Left hindlimb (tissue), 1 donor: ENCODE measurements at places on chromosomes 13 and 19.

DNA sequence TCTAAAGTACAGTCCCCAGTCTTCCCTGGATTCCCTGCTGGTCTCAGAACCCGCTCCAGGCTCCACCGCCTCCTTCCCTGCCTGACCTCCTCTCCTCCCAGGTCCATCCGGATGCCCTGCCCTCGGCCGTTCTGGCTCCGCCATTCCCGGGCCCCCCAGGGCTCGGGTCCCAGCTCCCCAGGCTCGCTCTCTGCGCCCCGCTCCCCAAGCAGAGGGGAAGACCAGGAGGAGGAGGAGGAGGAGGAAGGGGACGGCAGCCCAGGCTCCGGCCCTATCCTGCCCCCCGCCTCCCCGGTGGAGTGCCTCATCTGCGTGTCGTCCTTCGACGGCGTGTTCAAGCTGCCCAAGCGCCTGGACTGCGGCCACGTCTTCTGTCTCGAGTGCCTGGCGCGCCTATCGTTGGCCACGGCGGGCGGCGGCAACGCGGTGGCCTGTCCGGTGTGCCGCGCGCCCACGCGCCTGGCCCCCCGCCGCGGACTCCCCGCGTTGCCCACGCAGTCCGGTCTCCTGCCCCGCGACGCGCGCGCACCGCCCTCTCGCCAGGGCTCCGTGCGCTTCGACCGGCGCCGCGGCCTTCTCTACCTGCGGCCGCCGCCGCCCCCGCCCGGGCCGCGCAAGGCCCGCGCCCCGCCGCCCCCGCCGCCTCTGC lies 647 bp downstream of the RNF225 start:
- DNase-seq = peak; percentile 32

DNA sequence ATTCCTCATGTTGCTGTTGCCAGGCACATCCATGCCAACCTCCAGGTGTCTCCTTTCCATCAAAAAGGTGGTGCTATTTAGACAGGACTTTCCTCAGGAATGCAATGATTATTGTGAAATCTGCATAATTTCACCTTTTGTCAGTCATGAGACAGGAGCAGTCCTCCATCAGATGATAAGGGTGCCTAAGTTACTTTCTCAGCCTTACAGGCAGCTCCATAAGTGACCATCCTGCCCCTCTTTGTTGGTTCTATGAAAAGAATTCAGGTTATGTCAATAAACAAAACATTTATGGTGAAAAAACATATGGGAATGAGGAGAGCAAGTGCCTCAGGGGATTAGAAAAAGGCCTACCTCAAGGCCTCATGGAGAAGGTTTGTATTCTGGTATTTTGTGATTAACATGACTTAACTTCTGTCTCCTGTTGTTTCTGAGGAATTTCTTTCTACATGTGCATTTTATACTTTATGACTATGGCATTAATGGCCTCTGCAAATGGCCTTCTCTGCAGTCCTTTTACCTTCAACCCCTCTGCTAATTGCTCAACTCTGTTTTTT lies 110.3 kb upstream of the DIAPH3 start:
- no peak for DNase-seq

DNA sequence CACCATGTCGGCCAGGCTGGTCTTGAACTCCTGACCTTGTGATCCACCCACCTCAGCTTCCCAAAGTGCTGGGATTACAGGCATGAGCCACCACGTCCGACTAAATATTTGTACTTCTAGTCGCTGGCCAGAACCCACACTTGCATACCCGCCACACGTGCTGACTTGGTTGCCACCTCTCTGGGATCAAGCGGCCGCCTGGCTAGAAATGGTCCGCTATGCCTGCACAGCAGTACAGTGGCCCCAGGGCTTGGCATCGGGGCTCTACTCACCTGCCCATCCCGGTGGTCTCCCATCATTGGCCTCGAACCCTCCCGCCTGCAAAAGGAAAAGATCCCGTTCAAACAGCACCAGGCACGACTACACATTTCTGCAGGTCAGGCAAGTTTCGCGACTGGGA lies 23.7 kb upstream of the TINCR start:
- DNase-seq = no peak

DNA sequence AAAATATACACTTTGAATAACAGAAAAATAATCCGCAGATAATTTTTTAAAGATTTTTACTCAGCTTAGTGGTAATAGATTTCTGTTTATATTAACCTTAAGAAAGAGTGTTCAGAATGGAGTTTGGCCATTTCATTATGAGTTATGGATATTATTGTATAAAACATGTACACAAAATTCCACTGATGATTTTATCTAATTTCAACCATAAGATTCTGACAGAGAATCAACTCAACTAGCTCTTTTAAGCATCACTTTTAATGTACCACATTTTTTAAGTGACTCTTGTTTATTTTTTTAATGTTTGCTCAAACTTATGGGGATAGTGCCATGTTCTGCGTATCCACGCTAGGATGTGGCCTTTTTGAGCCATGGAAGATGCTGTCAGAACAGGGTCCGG lies 75.7 kb downstream of the COL4A2 start:
- DNase-seq = no peak

DNA sequence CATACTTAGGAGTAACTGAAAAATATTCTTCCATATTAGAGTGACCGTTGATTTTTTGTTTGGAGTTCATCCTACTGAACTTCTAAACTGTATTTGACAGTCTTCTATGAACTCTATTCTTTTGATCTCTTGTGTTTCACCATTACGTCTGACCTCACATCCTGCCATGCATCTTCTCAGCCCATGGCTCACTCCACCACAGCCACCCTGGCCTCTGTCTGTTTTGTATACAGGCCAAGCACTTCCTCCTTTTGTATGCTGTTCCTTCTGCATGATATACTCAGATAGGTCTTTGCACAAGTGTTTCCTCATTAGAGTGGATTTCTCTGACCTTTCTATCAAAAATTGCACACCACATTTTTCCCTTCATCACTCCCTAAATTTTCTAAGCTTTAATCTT lies 119.9 kb downstream of the MAB21L1 start:
- no peak for DNase-seq

DNA sequence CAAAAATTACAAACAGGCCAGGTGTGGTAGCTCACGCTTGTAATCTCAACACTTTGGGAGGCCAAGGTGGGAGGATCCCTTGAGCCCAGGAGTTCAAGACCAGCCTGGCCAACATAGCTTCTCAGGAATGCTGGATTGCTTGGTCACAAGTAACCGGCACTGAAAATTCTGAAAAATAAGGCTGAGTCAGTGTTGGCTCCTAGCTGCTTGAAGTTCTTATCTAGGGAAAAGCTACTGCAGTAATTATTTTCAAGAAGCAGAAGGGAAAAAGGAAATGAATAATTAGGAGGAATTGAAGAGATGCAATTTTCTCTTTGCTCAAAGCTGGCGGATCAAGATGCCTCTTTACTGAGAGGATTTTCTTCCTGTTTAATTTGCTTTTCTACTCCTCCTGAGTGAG lies 75.0 kb upstream of the GTF3A start:
- no peak for DNase-seq

DNA sequence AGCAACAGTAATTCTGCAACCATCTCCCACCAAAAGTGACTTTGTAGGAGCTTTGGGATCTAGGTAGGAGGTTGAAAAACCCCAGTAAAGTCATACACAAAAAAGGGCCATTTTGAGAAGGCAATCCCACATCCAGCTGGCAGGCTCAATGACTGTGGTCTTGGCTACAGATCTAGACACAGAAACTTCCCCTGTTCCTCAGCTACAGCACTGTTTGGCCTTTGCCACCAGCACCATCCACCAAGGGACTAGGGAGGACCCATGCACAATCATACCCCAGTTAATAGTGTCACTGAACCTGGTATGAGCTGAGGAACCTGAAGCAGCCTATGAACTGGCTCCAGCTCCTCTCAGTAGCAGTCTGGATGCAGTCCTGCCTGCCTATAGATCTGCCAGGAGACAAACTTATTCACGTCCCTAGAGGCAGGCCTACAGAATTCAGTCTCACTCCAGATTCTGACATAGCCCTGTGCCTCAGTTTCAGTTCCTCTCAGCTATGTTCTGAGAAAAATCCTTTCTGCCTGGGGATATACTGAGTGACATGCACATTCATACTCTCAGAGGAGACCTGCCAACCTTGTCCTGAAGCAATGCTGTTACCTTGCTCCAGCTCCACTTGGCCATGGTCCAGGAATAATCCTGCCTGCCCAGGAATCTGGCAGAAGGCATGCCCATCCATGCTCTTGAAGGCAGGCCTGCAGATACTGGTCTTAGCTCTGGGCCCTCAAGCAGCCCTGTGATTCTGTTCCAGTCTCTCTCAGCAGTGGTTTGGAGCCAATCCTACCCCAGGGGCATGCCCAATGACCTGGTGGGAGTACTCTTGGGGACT lies 2048.3 kb upstream of the PCDH20 start:
- no peak for DNase-seq

DNA sequence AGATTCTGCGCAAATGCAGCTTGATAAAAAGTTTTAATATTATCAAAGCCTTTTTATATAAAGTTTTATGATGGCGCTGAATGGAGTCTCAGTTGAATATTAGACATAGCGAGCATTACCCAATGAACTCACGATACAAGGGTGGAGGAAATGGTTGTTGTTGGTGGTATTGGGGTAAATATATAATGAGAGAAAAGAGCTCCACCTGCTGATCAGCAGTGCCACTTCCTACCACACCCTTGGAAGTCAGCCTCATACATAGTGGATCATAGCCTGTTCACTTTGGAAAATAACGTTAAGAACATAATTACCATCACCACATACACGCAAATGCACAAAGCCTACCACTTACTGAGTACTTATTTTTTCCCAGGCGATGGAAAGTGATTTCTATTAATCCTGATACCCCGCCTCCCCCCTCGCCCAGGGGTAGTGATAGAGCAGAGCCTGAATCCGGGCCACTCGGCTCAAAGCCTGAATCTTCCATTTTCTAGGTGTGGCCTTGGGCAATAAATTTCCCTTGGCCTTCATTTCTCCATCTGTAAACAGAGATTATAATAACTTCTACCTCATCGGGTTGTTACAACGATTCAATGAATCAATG lies 358.3 kb downstream of the KLF5 start:
- no peak for DNase-seq

DNA sequence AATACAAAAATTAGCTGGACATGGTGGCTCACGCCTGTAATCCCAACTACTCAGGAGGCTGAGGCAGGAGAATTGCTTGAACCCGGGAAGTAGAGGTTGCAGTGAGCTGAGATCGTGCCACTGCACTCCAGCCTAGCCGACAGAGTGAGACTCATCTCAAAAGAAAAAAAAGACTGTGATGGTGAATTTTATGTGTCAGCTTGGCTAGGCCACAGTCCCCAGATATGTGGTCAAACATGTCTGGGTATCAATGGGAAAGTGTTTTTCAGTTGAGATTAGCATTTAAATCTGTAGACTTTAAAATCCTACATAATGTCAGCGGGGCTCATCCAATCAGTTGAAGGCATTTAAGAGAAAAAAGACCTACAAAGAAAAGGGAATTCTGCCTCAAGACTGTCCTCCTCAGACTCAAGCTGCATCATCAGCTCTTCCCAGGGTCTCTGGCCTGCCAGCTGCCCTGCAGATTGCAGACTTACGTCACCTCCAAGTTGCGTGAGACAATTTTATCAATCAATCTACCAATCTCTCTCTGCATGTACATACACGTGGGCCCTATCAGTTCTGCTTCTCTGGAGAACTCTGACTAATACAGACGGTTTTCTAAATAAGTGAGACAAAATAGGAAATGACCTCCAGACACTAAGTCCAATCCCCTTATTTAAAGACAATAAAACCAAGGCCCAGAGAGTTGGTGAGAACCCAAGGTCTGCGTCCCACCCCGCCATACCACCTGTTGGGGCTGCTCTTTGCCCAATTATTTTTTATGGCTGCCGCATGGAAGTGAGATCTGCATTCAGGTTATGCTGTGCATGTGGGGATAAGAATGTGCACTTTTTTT lies 99.2 kb downstream of the ABCC4 start:
- DNase-seq = no peak

DNA sequence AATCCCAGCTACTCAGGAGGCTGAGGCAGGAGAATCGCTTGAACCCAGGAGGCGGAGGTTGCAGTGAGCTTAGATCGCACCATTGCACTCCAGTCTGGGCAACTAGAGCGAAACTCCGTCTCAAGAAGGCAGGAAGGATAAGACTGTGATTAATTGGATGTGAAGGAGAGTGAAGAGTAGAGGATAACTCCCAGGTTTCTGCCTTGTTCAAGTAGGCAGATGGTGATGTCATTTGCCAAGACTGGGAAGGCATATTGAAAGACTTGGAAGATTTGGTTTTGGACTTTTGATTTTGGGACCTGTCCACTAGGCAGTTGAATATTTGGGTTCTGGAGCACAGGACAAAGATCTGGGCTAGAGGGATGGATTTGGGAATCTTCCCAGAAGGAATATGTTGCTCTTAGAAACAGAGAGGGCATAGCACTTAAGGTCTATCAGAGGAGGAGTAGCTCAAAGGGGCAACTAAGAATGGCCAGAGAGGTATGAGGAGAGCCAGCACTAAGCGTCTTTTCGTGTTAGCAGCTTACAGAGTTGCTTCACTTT lies 20.0 kb downstream of the GARRE1 start:
- no peak for DNase-seq

DNA sequence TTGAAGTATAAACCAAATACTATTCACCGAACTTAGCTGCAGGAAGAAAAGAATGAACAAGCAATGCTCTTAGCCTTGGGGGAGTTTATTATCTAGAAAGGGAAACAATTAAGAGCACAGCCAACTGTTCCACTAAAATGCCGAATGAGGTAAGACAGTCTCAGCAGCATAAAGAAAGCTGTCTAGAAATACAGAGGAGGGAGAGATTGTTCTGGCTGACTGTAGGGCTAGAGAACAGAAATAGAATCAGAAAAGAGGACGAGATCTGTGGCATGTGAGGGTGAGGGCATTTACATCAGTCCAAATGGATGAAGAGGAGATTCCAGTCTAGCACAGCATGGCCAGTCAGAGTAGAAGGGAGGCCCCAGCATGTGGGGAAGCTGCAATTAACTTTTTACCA lies 56.8 kb upstream of the TNFRSF19 start:
- no peak for DNase-seq

DNA sequence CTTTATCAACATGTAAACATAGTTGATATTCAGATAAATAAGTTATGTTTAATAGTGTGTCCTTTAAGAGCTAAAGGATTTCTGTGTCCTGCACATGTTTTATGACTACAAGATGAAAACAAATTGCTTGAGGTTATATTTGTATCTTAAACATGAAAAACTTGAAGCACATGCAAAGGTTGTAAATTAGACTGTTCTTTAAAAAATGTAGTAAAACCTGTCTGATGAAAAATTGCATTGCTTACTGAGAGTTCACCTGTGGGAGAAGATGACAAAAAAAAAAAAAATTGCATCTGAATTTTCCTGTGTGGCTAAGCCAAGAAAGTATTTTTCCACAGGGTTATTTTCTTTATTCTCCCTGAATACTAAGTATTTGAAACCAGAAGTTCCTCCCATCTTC lies 25.7 kb upstream of the LMO7 start:
- no peak for DNase-seq

DNA sequence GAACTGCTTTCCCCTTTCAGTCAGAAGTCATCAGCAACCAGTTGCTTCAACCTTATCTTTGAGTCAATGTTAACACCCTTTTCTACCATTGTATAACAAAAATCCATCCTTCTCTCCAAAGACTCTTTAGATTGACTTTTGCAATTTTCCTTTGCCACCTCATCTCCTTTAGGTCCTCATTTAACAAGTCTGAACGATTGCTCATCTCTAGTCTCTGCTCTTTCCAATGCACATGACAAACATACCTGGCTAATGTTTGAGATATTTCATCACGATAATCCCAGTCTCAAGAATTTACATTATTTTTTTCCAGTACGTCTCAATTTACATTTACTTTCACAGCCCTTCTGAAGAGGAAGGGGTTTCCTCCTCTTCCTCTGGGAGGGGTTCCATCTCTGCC lies 127.5 kb downstream of the KLF12 start:
- no peak for DNase-seq

- no peak for DNase-seq
Observed at GRCh38 chr13:30257468-30258099, 49.8 kb downstream of the KATNAL1 start.

GRCh38 chr13:45422731-45423292 lies 4.6 kb upstream of the SLC25A30 start:
- DNase-seq = no peak
